ENCODE measurements at places on chromosomes 16 and 17.

GRCh38 chr16:57786632-57787518 lies 15.4 kb downstream of the KIFC3 start:
- H3K27me3 ChIP-seq: no peaks in the 10 kb centered on the region
- no peak overlapping the region for H3K27ac ChIP-seq
- H3K4me3 ChIP-seq: no peak overlapping the region
- peaks cover 46% of the 10 kb centered on the region for H3K4me1 ChIP-seq
- DNase-seq: no peak
- peaks cover 82% of the 10 kb centered on the region for H3K36me3 ChIP-seq

- no peak for DNase-seq
- peaks cover 3% of the 10 kb centered on the region for H3K36me3 ChIP-seq
- peaks cover 36% of the 10 kb centered on the region for H3K27me3 ChIP-seq
These were observed 4.5 kb downstream of the TMEM114 start for GRCh38 chr16:8585857-8586256.

DNA sequence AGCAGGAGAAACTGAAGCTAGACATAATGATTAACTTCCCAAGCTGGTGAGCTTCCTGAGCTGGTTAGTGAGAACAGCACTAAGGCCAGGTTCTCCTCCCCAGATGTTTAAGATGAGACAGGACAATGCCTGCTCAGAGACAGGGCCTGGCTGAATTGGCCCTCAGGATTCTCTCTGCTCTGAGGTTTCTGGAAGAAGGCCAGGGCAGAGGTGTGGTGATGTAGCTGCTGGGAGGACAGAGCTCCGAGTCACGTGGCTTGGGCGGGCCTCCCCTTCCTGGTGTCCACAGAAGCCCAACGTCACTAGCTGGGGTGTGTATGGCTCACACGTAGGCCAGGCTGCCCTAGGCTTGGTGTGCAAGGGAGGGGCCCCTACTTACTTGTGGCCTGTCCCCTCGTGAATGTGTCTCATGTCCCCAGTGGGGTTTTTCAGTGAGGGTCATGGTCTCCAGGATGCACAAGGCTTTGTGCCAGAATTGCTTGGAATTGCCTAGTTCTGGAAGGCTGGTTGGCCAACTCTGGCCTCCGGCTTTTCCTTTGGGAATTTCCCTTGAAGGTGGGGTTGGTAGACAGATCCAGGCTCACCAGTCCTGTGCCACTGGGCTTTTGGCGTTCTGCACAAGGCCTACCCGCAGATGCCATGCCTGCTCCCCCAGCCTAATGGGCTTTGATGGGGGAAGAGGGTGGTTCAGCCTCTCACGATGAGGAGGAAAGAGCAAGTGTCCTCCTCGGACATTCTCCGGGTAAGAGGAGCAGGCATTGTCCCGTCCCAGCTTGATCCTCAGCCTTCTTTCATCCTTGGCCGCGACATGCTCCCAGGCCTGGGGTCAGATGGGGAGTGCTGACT lies 3.4 kb downstream of the NOD2 start:
- H3K27me3 ChIP-seq: peaks cover 27% of the 10 kb centered on the region
- H3K4me3 ChIP-seq: no peak overlapping the region
- no peak overlapping the region for H3K27ac ChIP-seq
- DNase-seq: peak; percentile 6
- peaks cover 18% of the 10 kb centered on the region for H3K4me1 ChIP-seq
- H3K36me3 ChIP-seq: no peaks in the 10 kb centered on the region

- no peaks in the 10 kb centered on the region for H3K27me3 ChIP-seq
- H3K36me3 ChIP-seq: no peaks in the 10 kb centered on the region
- no peak for DNase-seq
- no peak overlapping the region for H3K27ac ChIP-seq
These were observed 37.7 kb upstream of the ALDH3A2 start for GRCh38 chr17:19610879-19611278.

DNA sequence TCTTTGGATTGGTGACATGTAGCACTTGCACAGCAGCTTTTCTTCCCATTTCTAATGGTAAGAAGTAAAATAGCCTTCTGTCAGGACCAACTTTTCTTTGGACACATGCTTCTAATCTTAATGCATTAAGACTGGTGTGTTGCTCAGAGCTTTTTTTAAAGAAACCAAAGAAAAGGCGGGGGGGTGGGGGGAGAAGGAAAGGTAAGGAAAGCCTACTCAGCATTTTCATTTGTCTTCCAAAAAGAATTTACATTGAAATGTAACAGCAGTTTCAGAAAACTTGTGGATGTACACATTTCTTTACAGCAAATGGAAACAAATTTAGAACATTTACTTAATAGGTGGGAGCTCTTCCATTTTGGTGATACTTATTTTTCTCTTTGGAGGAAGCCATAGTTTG lies 49.6 kb downstream of the NLK start:
- no peak overlapping the region for H3K4me3 ChIP-seq
- no peaks in the 10 kb centered on the region for H3K27me3 ChIP-seq
- no peaks in the 10 kb centered on the region for H3K36me3 ChIP-seq
- H3K27ac ChIP-seq: no peak overlapping the region

DNA sequence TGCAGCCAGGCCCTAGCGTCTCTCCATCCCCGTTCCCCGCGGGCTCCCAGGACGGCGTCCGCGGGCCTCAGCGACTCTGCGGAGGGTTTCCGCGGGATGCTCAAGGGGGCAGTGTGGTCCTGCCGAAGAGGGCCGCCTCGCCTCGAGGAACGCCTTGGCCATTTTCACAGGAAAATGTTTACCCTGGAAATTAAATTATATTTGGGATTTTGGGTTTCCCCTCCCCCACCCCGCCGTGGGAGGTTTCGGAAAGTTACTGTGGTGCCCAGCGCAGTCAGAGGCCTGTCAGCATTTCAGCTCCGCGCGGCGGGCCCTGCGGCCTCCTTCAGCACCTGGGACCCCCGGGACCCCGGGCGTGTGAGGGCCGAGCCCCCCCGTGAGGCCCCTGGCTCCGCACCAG lies 94.5 kb downstream of the PCTP start:
- H3K27ac ChIP-seq: no peak overlapping the region
- no peaks in the 10 kb centered on the region for H3K36me3 ChIP-seq
- peak; percentile 34 for DNase-seq
- H3K4me1 ChIP-seq: peaks cover 5% of the 10 kb centered on the region

Measured in mesenchymal stem cell (in vitro differentiated cells and primary cell).